ENCODE measurements at places on chromosomes 1 and 21.

DNA sequence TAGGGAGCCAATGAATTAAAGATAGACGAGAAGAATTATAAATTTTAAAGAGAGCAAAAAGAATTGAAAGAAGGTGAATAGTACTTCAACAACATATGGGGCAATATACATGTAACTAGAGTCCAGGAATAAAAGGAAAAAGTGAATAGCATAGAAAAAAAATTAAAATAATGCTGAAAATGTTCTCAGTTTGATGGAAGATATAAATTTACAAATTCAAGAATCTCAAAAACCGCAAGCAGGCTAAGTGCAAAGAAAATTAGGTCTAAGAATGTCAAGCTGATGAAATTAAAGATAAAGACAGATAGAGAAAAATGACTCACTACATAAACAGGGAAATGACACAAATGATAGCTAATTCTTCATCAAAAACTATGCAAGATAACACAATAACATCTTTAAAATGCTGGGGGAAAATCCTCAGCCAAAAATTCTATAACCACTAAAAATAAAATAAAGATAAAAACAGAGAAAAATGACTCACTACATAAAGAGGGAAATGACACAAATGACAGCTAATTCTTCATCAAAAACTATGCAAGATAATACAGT, 326.3 kb downstream of the TBX15 start:
- no peak for DNase-seq

- DNase-seq = no peak
Measured at GRCh38 chr1:244154872-244155531, 103.9 kb downstream of the ZBTB18 start.

DNA sequence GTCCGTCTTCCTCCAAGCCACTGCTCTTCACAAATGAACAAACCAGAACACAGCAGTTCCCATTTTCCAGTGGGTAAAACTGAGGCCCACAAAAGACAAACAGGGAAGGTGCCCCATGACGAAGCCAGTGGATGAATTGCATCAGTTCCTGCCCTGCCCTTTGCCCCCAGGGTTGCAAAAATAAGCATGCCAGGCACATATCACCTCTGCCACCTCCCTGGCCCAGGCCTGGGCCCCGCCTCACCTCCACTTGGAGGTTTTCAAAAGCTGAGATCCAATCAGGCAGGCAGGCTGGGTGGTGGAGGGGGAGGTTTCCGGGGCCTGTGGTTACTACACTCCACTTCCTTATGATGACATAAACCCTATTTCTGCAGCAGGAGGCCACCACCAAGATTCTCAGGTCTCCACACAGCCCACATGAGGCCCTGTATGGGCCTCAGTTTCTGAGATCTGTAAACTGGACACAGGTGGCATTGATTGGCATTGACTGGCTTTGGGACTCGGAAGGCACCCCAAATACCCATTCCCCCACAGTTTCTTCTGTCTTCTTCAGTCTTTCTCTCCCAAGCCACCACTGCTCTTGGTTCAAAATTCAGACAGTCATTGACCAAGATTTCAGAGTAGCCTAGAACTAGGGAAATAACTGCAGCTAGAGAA, 4.1 kb downstream of the KIF21B start:
- peak; percentile 90 for DNase-seq

DNA sequence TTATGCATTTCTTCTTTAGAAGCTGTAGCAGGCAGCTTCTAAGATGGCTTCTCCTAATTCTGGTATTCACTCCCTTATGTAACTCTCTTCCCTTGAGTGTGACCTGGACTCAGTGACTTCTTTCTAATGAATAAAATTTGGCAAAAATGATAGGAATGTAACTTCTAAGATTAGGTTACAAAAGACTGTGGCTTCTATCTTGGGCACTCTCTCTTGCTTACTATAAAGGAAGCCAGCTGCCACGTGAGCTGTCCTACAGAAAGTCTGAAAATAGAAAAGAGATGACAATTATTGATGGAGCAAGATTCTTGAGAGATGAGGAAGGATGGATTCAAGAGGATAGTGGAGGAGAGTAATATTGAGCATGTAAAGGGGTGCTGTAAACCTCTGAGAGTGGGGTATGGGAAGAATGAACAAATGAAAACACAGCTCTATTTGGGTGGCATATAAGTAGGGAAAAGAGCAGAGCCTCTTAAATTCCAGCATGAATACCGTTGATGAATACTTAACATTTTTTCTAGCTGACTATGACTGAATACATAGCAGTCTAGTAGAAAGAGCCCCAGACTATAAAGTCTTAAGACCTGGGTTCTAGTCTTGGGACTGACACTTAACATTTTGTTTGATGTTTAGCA, 5.5 kb downstream of the TSEN15 start:
- DNase-seq = no peak

DNA sequence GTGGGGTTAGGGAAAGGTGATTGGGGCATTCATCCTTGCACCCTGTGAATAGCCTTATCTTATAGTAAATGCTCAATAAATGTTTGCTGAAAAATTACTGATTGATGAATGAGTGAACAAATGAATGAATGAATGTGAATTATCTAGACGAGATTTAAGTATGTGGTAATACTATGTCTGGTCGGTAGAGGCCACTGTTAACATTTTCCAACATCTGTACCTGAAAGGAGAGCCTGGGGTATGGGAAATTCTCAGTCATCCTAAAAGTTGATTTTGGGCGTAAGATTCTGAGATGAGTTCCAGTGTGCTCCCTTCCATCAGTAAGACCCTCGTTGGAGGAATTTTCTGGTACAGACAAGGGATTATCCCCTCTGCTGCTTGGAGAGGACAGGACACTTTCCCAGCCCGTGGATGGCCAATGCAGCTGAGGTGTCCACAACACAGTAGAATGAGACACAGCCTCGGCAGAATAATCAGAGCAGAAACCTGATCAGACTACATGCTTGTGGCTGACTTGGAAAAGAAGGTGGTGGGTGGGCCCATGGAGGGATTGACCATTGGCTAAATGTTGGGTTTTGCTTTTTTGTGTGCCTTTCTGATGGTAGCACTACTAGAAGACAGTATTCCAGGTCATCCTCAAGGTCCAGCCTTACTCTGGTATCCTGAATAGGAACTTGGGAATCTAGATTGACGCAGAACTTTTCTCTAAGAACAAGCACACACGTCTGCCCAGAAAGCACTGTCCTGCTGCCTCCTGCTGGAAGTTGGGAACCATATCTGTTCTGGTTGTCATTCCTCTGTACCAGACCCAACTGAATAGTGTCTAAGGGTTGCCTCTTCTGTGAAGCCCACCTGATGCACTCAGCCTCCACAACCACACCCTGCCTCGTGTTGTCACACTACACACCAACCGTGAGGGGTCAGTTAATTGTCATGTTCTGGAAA, 262.0 kb downstream of the TNR start:
- no peak for DNase-seq

- DNase-seq = no peak
Measured at GRCh38 chr21:28805885-28806284, 186.8 kb downstream of the LTN1 start.

- no peak for DNase-seq
Measured at GRCh38 chr1:39294531-39294930, 90.0 kb downstream of the MACF1 start.

Data from naive thymus-derived CD4-positive, alpha-beta T cell (primary cell).